Stimulated activated CD8-positive, alpha-beta memory T cell treated with anti-CD3 and anti-CD28 coated beads, Interleukin-7, amount 100 ng/mL, for 24 hours (primary cell): ENCODE measurements at places on chromosomes 4 and X.

GRCh38 chr4:26061248-26061986 is 147.4 kb downstream of the SMIM20 start:
- no peak for DNase-seq

DNA sequence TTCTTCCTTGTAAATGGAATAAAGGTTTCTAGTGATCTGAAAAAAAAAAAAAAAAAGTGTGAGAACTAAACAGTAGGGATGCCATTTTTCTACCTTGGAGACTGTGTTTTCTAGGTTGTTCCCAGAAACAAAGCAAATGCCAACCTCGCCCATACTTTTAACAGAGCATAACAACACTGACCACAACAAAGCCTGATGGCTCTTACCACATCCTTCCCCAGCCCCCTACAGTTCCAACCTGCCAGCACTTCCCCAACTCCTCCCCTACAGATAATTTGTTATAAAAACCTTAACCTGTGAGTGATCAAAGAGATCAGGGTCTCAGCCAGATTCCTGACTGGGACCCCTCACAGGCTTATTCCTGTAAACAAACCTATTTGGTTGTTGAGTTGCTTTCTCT is 940.0 kb downstream of the SH3BGRL start:
- DNase-seq, result no peak

DNA sequence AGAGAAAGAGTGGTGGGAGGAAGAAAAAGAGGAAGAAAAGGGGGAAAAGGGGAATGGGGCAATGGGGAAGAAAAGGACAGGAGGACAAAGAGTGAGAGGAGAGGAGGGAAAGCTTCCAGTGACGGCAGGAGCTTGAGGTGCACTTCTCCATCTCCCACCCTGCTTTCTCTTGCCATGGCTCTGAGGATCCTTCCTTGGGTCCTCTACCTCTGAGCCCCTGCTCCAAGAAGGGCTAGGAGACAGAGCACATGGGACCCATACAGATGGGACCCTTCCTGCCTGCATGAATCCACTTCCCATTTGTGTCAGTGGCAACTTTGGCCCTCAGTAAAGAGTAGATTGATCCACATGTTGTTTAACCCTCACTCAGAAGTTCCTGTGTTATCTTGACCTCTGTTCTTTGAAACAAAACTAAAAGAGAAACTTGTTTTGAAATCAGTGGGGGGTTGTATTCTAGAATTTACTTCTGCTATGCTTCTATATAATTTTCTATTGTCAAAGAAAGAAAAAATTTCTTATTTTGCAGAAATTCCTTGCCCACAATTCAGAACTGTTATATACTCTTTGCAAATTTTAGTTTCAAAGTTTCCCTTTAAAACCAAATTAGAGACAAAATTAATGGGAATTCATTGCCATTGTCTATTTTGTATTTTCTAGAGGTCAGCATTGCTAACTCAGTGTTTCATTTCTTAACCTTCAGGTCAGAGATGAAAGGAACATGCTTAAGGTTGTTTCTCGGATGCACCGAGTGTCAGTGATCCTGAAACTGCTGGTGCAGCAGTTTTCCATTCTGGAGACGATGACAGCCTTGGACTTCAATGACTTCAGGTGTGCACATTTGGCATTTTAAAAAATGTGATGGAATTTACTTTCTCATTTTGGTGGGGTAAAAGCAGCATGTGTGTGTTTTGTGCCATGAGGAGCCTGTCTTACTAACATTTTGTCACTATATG is 5.0 kb downstream of the TDO2 start:
- no peak for DNase-seq

- DNase-seq, result peak; percentile 24
These were observed 253.2 kb upstream of the RASGEF1B start for GRCh38 chr4:81724925-81725329.

DNA sequence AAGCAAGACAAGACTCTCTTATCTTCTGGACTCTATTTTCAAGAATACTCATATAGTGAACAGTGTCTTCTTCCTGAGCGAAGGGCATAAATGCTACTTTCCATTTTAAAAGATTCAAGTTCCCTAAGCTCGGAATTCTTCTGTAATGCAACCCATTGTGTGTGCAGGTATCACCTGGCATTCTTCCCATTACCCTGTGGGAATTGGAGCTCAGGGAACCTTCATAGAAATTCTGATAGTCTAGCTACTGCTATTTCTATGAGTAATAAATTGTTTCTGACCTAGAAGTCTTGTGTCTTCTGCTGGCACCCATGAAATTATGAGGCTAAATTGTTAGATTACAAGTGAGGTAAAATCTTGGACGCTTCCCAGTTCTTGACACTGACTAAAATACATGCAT is 324.1 kb upstream of the DIPK2B start:
- no peak for DNase-seq

DNA sequence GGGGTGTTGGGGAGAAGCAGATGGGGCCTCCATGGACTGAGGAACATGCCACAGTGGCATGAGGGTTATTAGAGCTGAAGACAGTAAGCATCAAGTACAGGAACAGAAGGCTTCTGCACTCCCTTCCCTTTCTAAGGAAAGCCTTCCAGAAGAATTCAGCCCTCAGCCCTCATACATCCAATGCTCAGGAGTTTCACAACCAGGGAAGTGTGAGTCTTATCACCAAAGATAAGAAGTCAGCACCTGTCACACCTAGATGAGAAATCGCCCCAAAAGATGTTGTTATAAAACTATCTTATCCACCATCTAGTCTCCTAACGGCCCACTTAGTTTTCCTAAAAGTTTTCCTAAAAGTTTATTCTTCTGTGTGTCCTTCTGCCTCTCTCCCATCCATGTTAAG is 78.0 kb upstream of the STS start:
- DNase-seq, result no peak

DNA sequence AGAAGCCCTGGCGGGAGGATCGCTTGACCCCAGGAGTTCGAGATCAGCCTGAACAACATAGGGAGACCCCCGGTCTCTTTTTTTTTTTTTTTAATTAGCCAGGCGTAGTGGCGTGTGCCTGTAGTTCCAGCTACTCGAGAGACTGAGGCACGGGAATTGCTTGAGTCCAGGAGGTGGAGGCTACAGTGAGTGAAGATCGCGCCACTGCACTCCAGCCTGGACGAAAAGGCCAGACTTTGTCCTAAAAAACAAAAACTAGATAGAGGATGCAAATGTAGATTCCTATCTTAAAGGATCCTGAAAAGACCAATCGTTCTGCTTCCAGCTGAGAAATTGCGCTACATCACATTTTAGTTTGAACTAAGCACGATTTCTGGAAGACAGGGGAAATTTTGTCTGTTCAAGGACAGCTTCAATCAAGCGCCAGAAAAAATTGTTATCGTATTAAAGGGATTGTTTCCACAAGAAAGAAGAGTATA is 627 bp upstream of the HSD17B11 start:
- DNase-seq, result no peak

- no peak for DNase-seq
These were observed 34.7 kb downstream of the ADD1 start for GRCh38 chr4:2878346-2878745.

DNA sequence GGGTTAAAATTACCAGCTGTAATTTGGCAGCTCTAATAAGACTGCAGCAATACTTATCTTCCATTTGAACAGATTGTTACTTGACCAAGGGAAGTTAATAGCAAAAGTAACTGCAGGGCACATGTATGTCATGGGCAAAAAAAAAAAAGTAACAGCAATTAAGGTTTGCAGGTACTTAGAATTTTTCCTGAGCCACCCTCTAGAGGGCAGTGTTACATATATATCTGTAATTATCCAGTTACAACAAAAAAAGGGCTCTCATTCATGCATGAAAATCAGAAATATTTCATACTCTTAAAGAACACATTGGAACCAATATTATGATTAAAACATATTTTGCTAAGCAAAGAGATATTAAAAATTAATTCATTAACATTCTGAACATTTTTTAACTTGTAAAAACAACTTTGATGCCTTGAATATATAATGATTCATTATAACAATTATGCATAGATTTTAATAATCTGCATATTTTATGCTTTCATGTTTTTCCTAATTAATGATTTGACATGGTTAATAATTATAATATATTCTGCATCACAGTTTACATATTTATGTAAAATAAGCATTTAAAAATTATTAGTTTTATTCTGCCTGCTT is 25.1 kb downstream of the XIAP start:
- no peak for DNase-seq

GRCh38 chrX:39067866-39068265 is 266.6 kb downstream of the MID1IP1 start:
- no peak for DNase-seq

DNA sequence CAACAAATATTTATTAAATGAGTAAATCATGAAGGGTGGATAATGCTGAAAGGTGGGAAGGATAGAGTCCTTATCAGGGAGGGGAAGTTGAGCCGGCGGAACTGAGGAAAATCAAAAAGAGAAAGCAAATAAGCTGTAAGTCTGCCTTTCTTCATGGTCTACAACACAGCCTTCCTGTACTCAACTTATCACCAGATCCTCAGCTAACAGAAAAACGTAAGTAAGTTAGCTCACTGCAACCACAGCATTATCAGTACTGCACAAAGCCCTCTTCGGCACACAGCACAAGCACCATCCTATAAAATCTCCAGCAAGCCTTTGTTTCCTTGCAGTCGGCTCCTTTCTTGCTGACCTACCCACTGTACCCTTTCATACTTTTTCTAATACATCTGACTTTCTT is 70.3 kb downstream of the CRMP1 start:
- no peak for DNase-seq

DNA sequence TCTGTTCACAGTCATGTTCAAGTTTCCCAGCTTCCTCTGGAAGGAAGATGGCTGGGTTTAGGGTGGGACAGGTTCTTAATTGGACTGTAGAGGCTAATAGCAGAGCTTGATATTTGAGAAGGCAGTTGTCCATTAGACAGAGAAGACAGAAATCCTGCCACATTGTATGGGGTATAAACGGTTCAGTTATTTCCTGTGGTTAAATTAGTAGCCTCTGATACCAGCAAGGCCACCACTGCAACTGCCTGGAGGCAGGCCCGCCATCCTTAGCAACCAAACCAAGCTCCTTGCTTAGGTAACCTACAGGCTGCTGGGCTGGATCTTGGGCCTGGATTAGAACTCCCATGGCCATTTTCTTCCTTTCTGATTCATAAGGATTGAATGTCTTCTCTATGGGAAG is 1367.0 kb downstream of the PCDH7 start:
- no peak for DNase-seq

- no peak for DNase-seq
These were observed 17.7 kb downstream of the EFNB1 start for GRCh38 chrX:68846536-68846935.

GRCh38 chrX:119004920-119005524 is 30.6 kb downstream of the LONRF3 start:
- peak; percentile 7 for DNase-seq

- DNase-seq, result no peak
These were observed 97.9 kb downstream of the PHKA2 start for GRCh38 chrX:18886005-18886343.

DNA sequence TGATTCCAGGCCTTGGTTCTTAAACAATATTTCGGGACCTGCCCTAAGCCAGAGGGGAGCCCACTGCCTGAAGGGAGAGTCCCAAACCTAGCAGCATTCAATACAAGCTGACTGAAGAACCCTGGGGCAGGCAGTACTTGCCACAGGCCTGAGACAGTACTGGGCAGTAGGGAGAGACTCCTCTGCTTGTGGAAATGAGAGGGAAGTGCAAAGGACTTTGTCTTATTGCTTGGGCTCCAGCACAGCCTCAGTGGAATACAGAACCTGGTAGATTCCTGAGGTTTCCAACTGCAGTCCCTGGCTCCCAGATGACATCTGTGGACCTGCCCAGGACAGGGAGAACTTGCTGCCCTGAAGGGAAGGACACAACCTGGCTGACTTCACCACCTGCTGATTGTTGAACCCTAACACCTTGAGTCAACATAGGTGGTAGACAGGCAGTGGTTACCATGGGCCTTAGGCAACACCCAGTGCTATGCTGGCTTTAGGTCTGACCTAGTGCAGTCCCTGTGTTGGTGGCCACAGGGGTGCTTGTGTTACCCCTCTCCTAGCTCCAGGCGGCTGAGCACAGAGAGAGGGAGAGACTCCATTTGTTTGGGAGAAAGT is 20.3 kb upstream of the ABCG2 start:
- DNase-seq, result no peak

- no peak for DNase-seq
These were observed 3.9 kb upstream of the TIFA start for GRCh38 chr4:112289407-112290253.

GRCh38 chr4:139266583-139267257 is 13.3 kb downstream of the MGARP start:
- DNase-seq, result peak; percentile 59

DNA sequence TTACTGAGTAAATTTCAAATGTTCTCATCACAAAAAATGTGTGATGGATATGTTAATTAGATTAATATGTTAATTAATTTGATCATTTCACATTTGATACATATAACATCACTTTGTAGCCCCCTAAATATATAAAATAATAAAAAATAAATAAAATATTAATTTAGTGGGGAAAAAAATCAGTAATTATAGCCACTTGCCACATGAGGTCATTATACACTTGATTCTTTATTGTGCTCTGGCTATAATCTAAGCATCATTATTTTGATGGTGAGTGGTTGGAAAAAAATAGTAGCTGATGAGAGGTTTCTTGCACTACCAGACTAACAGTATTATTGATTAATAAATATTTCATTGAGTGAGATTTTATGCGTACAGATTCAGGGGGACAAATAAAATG is 57.4 kb downstream of the DCK start:
- no peak for DNase-seq

GRCh38 chr4:69546134-69546765 is 50.5 kb upstream of the UGT2B4 start:
- no peak for DNase-seq

GRCh38 chr4:161906836-161907589 is 256.8 kb downstream of the FSTL5 start:
- no peak for DNase-seq

DNA sequence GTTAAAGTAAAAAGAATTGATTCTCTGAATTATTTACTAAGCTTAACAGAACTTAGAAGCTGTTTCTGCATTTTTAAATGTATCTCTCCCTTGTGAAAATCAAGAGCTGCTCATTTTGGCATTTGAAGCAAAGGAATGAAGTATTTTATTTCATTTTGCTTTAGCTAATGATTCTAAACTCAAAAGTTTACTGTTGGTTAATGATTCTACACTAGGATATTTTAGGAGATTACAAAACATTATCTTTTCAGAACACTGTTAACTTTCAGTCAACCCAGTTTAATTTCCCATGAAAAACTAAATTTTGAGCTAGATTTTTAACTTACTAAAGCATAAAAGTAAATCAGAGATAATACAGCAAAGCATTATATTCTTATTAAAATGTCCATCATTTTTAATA is 355.2 kb upstream of the CXorf51B start:
- DNase-seq, result no peak

GRCh38 chr4:158704274-158704673 is 18.9 kb downstream of the PPID start:
- DNase-seq, result no peak

- no peak for DNase-seq
These were observed 17.6 kb downstream of the FBXO8 start for GRCh38 chr4:174265916-174266315.

DNA sequence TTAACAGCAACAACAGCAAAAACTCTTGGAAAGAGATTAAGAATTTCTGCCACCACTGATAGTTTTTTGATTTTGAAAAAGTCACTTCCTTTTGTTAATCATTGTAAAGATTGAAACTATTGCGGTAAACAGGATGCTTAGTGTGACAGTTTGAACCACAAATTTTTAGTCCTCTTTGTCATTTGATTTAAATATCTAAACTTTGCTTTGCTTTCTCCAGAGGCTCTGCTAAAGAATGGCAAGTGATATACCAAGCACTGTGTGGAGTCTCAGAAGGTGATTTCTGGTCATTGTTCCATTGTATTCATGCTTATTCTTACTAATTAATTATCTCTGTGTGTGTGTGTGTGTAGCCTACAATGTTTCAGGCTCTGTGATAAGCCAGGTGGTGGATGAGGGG is 155.6 kb downstream of the BMPR1B start:
- DNase-seq, result no peak
